ENCODE measurements at places on chromosomes 4 and X.

DNA sequence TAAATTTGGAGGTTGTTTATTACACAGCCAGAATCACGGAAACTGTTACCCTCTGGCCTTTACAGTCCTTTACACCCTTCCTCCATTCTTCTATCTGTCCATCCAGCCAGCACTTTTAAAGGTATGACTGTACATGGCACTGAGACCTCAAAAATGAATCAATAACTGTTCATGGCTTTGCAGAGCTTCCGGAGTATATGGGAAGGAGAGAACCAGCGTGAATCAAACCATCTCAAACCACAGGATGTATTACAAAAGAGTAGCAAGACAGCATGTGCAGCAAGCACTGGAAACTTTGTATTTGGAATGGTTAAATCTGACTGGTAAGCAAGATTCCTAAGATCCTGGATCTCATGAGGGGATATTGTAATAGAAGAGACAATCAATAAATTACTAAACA, 228.5 kb upstream of the CASK start:
- DNase-seq, result no peak

- no peak for DNase-seq
Measured at GRCh38 chr4:183848805-183849204, 56.3 kb upstream of the STOX2 start.

GRCh38 chr4:62913065-62913464, 1496.2 kb downstream of the TECRL start:
- DNase-seq, result no peak

GRCh38 chr4:60809486-60809800, 390.7 kb upstream of the ADGRL3 start:
- DNase-seq, result no peak

- DNase-seq, result no peak
Measured at GRCh38 chrX:121649417-121649816, 602.0 kb downstream of the GLUD2 start.

GRCh38 chrX:40175511-40176350, 78.0 kb upstream of the BCOR start:
- DNase-seq, result peak; percentile 60
